ENCODE measurements at places on chromosomes 11 and 22. TPM values are rescaled to one million over a fixed set of nuclear protein-coding genes. Genes with fewer than 3 reads are reported as not detected.
A peak's percentile ranks its signal among the peaks of the same experiment; 100 is the strongest.

DNA sequence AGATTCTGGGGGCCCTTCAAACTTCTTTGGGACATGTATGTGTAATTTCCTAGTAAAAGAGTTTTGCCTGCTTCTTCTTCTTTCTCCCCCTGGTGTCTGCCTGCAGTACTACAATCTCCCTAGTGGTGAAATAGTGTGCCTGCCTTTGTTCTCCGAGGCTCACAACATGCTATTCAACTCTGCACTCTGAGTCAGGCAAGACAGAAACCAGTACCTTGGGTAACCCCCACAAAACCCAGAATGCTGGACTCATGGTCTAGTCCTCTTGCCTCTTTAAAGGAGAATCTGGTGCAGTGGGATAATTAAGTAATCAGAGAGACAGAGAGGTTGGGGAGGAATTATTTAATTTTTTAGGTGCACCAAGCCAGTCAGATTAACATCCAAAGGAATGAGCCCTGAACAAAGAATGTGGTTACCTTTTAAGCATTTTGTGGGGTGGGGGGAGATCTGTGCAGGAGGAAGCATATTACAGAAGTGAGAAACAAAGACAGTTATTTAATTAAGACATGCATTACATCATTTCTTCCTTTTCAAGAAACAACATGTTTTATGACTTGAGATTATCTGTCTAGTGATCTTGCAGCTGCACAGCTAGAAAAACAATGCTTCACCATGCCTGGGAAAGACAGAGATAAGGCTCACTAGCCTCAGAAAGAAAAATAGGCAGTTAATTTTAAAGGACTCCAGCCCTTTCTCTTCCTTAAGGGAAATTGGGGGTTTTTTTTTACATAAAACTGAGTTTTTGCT, 11.0 kb upstream of the MS4A6A start:
- no peak overlapping the region for H3K27ac ChIP-seq
- H3K27me3 ChIP-seq = no peaks in the 10 kb centered on the region
- H3K4me1 ChIP-seq = no peaks in the 10 kb centered on the region

DNA sequence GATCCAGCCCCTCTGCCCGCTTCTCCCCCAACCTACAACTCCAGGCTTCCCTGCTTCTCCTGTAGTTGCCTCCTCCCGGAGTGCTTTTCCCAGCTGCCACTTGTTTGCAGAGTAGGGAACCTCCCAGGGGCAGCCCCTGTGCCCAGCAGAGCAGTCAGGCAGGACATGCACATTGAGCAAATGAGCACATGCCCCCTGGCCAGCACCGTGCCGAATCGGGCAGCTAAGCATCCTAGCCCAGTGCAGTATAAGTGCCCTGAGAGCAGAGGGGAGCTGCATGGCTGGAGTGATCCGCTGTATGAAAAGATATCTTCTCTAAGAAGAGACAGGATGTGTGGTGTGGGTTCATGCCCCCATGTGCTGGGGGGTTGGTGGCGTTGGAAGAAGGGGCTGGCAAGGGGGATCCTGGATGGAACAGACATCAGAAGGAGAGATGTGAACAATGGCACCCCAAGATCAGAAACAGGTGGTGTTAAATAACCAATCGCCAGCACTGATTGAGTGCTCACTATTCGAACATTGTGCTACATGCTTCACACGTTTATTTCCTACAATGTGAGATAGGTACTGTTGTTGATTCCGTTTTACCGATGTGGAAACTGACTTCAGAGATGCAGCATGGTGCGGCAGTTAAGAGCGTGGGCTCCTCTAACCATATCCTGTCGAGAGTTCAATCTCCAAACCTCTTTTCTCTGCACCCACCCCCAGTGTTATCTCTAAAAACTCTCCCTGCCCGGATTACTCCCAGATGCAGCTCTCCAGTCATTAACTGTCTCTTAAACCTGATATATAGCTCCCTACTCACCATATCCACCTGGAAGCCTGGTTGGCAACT, 1.2 kb downstream of the AIP start:
- H3K4me3 ChIP-seq = no peak overlapping the region
- no peaks in the 10 kb centered on the region for H3K27me3 ChIP-seq
- H3K27ac ChIP-seq = no peak overlapping the region

DNA sequence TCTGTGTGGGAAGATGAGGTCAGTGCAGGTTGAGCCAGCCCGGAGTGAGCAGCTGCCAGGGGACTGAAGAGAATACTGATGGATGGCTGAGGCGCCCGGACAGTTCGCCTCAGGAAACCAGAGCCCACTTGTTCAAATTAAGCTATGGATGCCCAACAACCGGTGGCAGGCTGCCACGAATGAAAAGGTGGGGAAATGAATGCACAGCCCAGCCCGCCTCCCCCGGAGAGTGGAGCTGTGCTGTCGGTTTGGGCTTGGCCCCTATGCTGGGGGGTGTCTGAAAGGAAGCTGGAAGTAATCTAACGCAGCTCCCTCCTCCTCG, 21.9 kb downstream of the HSPA8 start:
- no peak for DNase-seq
- no peaks in the 10 kb centered on the region for H3K36me3 ChIP-seq
- H3K4me3 ChIP-seq = no peak overlapping the region
- no peaks in the 10 kb centered on the region for H3K27me3 ChIP-seq

GRCh38 chr22:46779023-46779422, 16.6 kb downstream of the TBC1D22A start:
- no peaks in the 10 kb centered on the region for H3K4me1 ChIP-seq
- H3K27ac ChIP-seq = no peak overlapping the region
- H3K27me3 ChIP-seq = no peaks in the 10 kb centered on the region

GRCh38 chr11:72478669-72479068, 44.3 kb upstream of the CLPB start:
- no peak for DNase-seq
- H3K4me3 ChIP-seq = no peak overlapping the region
- peaks cover 1% of the 10 kb centered on the region for H3K4me1 ChIP-seq
- no peaks in the 10 kb centered on the region for H3K27me3 ChIP-seq
- H3K27ac ChIP-seq = no peak overlapping the region

- no peak for DNase-seq
- H3K36me3 ChIP-seq = no peaks in the 10 kb centered on the region
- no peak overlapping the region for H3K27ac ChIP-seq
- no peak overlapping the region for H3K4me3 ChIP-seq
Observed at GRCh38 chr11:74818283-74818946, 69.8 kb downstream of the RNF169 start.

- H3K4me3 ChIP-seq = no peak overlapping the region
- no peaks in the 10 kb centered on the region for H3K36me3 ChIP-seq
- peak overlapping the region; percentile 7 for H3K27ac ChIP-seq
- peaks cover 7% of the 10 kb centered on the region for H3K4me1 ChIP-seq
Observed at GRCh38 chr11:82978422-82979099, 77.0 kb downstream of the DDIAS start.

GRCh38 chr11:93236741-93237675, 39.2 kb upstream of the SLC36A4 start:
- peaks cover 5% of the 10 kb centered on the region for H3K27me3 ChIP-seq
- no peak overlapping the region for H3K4me3 ChIP-seq
- peak; percentile 38 for DNase-seq
- H3K27ac ChIP-seq = no peak overlapping the region

DNA sequence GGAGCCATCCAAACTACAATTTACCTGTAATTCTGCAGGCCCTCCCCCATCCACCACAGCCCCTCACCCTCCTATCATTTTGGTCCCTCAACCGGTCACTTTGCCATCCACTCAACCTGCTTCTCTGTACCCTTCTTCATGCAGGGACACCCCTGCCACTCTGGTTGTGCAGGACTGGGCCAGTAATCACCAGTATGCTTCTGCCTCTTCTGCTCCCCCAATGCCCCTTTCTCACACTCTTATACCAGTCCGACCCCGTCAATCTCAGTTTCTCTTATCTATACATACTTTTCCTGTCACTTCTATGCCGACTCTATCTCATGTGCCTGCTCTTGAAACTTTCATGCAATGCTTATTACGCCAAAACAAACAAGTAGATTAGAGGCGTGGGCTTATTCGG, 5.1 kb upstream of the COMT start:
- H3K27ac ChIP-seq = no peak overlapping the region
- no peaks in the 10 kb centered on the region for H3K4me1 ChIP-seq
- H3K36me3 ChIP-seq = no peaks in the 10 kb centered on the region

DNA sequence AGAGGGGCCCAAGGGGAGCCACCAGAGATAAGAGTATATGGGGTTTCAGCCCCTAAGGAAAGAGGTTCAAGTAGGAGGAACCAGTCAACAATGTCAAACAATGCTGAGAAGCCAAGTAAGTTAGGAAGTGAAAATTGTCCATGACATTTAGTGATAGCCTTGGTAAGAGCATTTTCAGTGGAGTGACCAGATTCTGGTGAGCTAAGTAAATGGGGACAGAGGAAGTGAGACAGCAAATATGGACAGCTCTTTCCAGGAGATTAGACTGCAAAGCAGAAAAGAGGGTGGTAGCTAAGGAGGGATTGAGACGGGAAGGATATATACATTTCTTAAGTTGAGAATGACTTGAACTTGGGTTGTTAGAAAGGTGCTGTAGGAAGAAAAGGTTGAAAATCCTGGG, 22.9 kb downstream of the POLD3 start:
- H3K27ac ChIP-seq = no peak overlapping the region
- H3K4me3 ChIP-seq = no peak overlapping the region
- peaks cover 2% of the 10 kb centered on the region for H3K36me3 ChIP-seq
- no peaks in the 10 kb centered on the region for H3K4me1 ChIP-seq

GRCh38 chr11:6488342-6488741, 7.0 kb downstream of the TIMM10B start:
- peaks cover 9% of the 10 kb centered on the region for H3K36me3 ChIP-seq
- no peaks in the 10 kb centered on the region for H3K4me1 ChIP-seq
- H3K27me3 ChIP-seq = no peaks in the 10 kb centered on the region
- no peak overlapping the region for H3K4me3 ChIP-seq

SCN3B gene
- 0.03 TPM for polyA plus RNA-seq

MS4A7 gene
- polyA plus RNA-seq = not detected

RAB3IL1 gene
- polyA plus RNA-seq = 9.9 TPM

DGAT2 gene
- polyA plus RNA-seq = 0.77 TPM

IGLL1 gene
- not detected for polyA plus RNA-seq

SAA2 gene
- polyA plus RNA-seq = not detected

WNT11 gene
- polyA plus RNA-seq = 0.07 TPM

CRYBB2 gene
- polyA plus RNA-seq = not detected

TBX10 gene
- polyA plus RNA-seq = not detected

All from fibroblast of lung (primary cell).